ENCODE measurements at places on chromosomes 3 and 15.

- DNase-seq: no peak
Measured at GRCh38 chr3:172302203-172302602, 146.1 kb downstream of the GHSR start.

- DNase-seq: no peak
Measured at GRCh38 chr15:49247556-49248110, 77.6 kb downstream of the GALK2 start.

DNA sequence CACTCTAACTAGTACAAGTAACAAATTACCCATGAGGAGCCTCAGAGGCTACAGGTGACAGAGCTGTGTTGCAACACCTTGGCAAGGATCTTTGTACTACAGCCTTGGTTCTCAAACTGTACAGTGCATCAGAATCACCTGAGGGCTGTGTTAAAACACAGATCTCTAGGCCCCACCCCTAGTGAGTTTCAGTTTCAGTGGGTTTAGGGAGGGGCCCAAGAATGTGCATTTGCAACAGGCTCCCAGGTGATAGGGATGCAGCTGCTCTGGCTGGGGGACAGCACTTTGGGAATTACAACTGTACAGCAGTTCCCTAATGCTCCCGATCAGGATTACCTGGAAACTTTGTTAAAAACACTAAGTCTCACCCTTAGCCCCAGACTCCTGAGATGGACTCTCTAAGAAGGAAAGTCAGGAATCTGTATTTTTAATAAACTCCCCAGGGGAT lies 66.1 kb upstream of the NR2F2 start:
- DNase-seq: no peak

GRCh38 chr3:43893727-43894126 lies 203.0 kb downstream of the ABHD5 start:
- no peak for DNase-seq

- no peak for DNase-seq
Measured at GRCh38 chr3:89925976-89926375, 818.6 kb downstream of the EPHA3 start.
